ENCODE measurements at places on chromosomes 3 and 15.

- H3K36me3 ChIP-seq, result no peaks in the 10 kb centered on the region
- H3K4me3 ChIP-seq, result no peak overlapping the region
- no peaks in the 10 kb centered on the region for H3K27me3 ChIP-seq
- no peaks in the 10 kb centered on the region for H3K4me1 ChIP-seq
- no peak overlapping the region for H3K27ac ChIP-seq
Observed at GRCh38 chr3:125715651-125716050, 120.4 kb upstream of the OSBPL11 start.

DNA sequence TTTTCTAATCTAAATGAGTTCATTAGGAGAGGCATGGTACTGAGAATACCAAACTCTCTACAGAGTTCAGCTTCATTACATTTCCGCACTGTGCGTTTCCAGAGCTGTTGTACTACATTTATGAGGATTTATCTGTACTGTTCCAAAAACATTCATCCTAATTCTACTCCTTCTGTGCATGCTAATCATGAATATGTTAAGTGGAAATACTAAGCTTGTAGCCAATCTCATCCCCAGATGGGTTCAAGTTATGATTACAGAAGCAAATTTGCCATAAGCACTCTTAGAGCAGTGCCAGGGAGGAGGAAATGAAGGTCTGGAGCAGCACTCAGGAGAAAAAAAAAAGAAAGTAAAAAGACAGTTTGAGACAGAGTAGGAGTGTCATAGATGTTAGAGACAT lies 544.3 kb downstream of the GBE1 start:
- H3K27ac ChIP-seq, result no peak overlapping the region
- DNase-seq, result no peak
- H3K36me3 ChIP-seq, result no peaks in the 10 kb centered on the region
- H3K4me3 ChIP-seq, result no peak overlapping the region
- H3K27me3 ChIP-seq, result no peaks in the 10 kb centered on the region

- H3K27ac ChIP-seq, result no peak overlapping the region
- DNase-seq, result no peak
- peaks cover 52% of the 10 kb centered on the region for H3K27me3 ChIP-seq
- H3K4me1 ChIP-seq, result peaks cover 36% of the 10 kb centered on the region
Observed at GRCh38 chr3:43998836-43999727, 242.6 kb upstream of the TOPAZ1 start.

GRCh38 chr15:70566047-70566835 lies 197.1 kb downstream of the UACA start:
- no peaks in the 10 kb centered on the region for H3K36me3 ChIP-seq
- peaks cover 10% of the 10 kb centered on the region for H3K4me1 ChIP-seq
- no peak overlapping the region for H3K4me3 ChIP-seq
- no peaks in the 10 kb centered on the region for H3K27me3 ChIP-seq

DNA sequence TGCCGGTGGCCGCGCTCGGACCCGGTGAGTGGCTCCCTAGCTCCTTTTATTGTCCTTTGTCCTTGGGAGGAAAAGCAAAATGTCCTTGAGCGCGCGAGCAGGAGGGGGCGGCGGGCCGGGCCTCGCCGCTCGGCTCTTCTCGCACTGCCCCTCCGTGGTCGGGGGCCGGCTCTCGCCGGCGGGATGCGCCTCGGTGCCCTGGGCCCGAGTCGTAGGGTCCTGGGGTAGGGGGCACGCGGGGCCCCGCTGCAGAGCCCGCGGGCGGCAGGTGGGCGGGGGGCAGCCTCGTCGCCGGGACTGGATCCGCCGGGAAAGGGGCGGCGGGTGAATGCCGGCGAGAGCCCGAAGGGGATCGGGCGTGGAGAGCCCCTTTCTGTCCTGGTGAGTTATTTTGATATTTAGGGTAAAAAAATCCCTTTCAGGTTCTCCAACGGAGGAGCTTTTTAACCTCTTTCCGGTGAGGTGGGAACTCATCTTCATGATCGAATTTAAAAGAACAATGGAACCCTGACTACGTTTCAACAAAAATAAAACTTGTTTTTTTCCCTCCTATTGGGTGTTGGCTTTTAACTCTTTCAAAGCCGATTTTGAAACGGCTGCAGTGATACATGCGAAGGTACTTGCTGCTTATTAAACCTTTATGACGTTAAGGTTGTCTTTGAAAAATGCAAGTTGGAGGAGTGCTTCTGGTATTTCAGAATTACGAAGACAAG lies 16.8 kb upstream of the CHD2 start:
- DNase-seq, result peak; percentile 74
- H3K27ac ChIP-seq, result peak overlapping the region; percentile 96
- H3K4me1 ChIP-seq, result peaks cover 63% of the 10 kb centered on the region
- H3K4me3 ChIP-seq, result peak overlapping the region; percentile 79
- H3K36me3 ChIP-seq, result peaks cover 22% of the 10 kb centered on the region

GRCh38 chr3:181851063-181851462 lies 139.3 kb downstream of the SOX2 start:
- H3K27me3 ChIP-seq, result no peaks in the 10 kb centered on the region
- no peak overlapping the region for H3K4me3 ChIP-seq
- H3K36me3 ChIP-seq, result no peaks in the 10 kb centered on the region
- H3K27ac ChIP-seq, result no peak overlapping the region
- no peak for DNase-seq
- no peaks in the 10 kb centered on the region for H3K4me1 ChIP-seq

DNA sequence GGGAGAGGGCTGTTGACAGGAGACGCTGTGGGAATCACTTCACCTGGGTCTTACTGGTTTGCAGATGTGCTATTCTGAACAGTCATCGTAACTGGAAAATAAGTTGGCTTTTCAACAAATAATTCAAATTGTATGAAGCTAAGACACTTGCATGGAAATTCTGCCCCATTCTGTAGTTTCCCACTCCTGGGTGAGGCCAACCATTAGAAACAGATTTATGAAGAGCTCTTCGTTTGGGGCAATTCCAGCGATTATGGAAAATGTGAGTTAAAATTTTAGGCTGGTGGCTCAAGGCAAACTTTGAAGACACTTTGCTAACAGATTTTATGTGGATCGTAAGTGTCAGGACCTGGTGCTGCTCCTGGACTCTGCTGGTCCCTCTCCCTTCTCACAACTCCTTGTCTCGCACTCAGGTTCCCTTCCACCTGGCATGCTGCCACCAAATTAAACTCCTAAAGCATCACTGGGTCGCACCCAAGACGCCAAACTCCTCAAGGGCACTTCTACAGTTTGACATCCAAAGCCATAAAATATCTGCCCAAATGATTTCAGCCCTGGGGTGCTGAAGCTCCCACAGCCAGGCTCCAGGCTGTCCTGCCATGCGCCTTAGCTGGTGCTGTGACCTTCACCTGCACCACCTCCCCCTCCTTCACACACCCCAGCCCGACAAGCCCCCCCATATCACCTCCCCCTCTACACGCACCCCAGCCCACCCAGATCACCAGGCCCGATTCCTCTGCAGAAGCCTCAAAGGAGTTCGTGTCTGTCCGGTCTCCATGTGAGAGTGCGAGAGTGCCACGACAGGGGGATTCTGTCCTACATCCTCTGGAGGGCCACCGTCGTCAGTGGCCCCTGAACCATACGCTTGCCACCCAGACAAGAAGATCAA lies 138.4 kb downstream of the NSMCE3 start:
- no peak for DNase-seq
- no peaks in the 10 kb centered on the region for H3K4me1 ChIP-seq
- H3K27ac ChIP-seq, result no peak overlapping the region
- H3K36me3 ChIP-seq, result no peaks in the 10 kb centered on the region
- H3K4me3 ChIP-seq, result no peak overlapping the region

- no peak overlapping the region for H3K4me3 ChIP-seq
- H3K27ac ChIP-seq, result no peak overlapping the region
- peaks cover 68% of the 10 kb centered on the region for H3K36me3 ChIP-seq
- H3K27me3 ChIP-seq, result no peaks in the 10 kb centered on the region
- peaks cover 36% of the 10 kb centered on the region for H3K4me1 ChIP-seq
Observed at GRCh38 chr3:46923559-46924350, 46.2 kb downstream of the PTH1R start.

GRCh38 chr3:52446631-52447511 lies 2.0 kb upstream of the SEMA3G start:
- no peaks in the 10 kb centered on the region for H3K36me3 ChIP-seq
- H3K4me3 ChIP-seq, result no peak overlapping the region
- H3K27ac ChIP-seq, result no peak overlapping the region
- peaks cover 12% of the 10 kb centered on the region for H3K4me1 ChIP-seq

DNA sequence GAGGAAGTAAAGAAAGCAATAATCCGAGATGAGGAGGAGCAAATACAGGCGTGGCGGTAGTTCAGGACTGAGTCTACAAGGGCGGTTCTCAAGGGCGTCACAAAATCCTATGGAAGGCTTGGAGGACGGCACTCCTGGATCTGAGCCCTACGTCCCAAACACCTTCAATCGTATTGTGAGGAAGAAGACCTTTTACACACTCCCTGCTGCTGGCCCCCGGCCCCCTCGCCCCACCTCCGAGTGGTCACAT lies 747 bp downstream of the PLD1 start:
- peaks cover 8% of the 10 kb centered on the region for H3K27me3 ChIP-seq
- DNase-seq, result no peak
- peak overlapping the region; percentile 48 for H3K4me3 ChIP-seq

- no peak overlapping the region for H3K27ac ChIP-seq
- H3K4me3 ChIP-seq, result no peak overlapping the region
- no peaks in the 10 kb centered on the region for H3K4me1 ChIP-seq
- no peak for DNase-seq
- no peaks in the 10 kb centered on the region for H3K27me3 ChIP-seq
Observed at GRCh38 chr3:126918355-126918821, 64.5 kb upstream of the PLXNA1 start.

- no peak for DNase-seq
- peaks cover 11% of the 10 kb centered on the region for H3K4me1 ChIP-seq
- no peak overlapping the region for H3K27ac ChIP-seq
- H3K4me3 ChIP-seq, result no peak overlapping the region
- peaks cover 39% of the 10 kb centered on the region for H3K36me3 ChIP-seq
Observed at GRCh38 chr3:101861212-101861788, 12.0 kb downstream of the NFKBIZ start.

DNA sequence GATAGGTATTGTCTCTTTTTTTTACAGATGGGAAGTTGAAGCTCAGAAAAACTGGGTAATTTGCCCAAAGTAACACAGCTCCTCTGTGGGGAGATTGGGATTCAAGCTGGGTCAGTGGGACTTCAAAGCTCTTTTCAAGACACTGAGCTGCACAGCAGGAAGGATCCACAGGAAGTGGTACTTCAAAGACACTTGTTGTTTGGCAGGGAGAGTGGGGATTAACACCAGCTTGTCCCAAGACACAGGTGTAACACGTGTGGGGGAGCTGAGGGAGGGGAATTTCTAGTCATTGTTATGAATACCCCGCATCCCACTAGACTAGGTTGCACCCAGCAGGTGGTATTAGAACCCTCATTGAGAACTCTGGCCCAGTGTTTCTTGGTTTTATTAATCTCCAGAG lies 116.0 kb downstream of the FOXB1 start:
- H3K36me3 ChIP-seq, result no peaks in the 10 kb centered on the region
- H3K27ac ChIP-seq, result no peak overlapping the region
- peaks cover 3% of the 10 kb centered on the region for H3K4me1 ChIP-seq
- no peaks in the 10 kb centered on the region for H3K27me3 ChIP-seq
- H3K4me3 ChIP-seq, result no peak overlapping the region
- no peak for DNase-seq

DNA sequence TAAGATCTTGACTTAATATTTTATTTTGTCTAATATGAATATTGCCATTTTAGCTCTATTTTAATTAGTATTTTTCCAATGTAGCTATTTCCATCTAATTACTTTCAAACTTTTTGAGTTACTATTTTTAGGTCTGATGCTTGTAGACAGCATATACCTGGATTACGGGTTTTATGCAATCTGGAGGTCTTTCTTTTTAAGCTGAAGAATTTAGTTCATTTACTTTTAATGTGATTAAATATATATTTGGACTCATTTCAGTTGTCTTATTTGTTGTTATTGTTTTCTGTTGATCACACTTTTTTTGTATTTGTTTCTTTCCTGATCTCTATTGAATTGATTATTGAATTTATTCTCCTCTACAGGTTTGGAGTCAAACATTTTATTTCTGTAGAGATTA lies 30.3 kb downstream of the THRB start:
- H3K36me3 ChIP-seq, result no peaks in the 10 kb centered on the region
- no peak overlapping the region for H3K4me3 ChIP-seq
- H3K27me3 ChIP-seq, result no peaks in the 10 kb centered on the region
- H3K4me1 ChIP-seq, result no peaks in the 10 kb centered on the region
- no peak overlapping the region for H3K27ac ChIP-seq

DNA sequence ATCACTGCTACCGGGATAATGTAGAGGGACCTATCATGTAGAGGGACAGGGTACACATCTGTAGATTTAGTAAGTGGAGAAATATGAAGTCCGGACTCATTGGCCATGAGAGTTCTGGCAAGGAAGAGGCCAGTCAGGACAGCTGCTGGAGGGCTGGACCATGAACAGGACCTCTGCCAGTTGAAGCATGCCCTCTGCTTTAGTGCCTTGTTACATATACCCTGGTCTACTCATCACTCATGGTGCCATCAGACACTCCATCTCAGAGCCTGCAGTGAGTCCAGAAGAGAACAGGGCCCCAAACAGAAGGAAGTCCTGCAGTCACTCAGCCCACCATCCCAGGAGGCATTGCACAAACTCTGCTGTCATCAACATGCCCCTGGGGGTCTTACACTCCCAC lies 54.7 kb upstream of the CA12 start:
- H3K36me3 ChIP-seq, result no peaks in the 10 kb centered on the region
- no peak overlapping the region for H3K27ac ChIP-seq
- H3K4me1 ChIP-seq, result peaks cover 27% of the 10 kb centered on the region
- DNase-seq, result no peak

DNA sequence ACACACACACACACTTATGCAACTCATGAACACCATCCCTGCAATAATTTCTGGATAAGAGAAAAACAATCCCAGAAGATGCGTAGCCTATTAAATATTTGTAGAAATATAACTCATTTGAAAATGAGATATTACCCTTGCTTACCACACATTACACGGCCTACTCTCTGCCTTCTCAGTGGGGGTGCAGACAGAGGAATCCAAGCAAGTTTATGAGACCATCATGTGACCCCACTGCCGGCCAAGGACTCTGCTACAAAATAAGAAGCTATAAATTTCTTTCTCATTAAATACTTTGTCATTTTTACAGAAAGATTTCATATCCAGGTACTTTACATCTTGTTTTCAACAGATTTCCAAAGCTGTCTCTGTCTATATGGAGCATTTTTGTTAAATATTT lies 286.3 kb downstream of the ZNF385D start:
- no peaks in the 10 kb centered on the region for H3K27me3 ChIP-seq
- no peak overlapping the region for H3K27ac ChIP-seq
- no peaks in the 10 kb centered on the region for H3K4me1 ChIP-seq

DNA sequence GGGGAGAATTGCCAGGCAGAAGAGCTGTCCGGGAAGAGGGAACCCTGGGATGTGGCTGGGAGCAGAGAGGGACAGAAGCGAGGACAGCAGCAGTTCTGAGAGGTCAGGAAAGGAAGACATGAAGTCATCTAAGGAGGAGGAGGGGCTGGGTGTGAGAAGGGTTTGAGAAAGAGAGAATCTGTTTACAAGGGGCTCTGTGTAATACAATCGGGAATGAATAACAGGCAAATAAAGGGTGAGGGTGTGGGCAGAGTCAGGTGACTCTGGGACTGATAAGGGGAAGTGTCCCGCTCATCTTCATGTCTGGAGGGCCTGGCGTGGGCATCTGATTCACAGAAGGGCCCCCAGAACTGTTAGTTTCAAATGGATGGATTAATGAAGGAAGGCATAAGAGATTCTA lies 191.3 kb downstream of the XXYLT1 start:
- H3K4me1 ChIP-seq, result no peaks in the 10 kb centered on the region
- H3K27ac ChIP-seq, result no peak overlapping the region
- H3K4me3 ChIP-seq, result no peak overlapping the region
- no peaks in the 10 kb centered on the region for H3K36me3 ChIP-seq
- DNase-seq, result no peak

Measured in CD8-positive, alpha-beta memory T cell (primary cell).